ENCODE measurements at places on chromosomes 11 and 22.

- DNase-seq = no peak
These were observed 672.2 kb downstream of the LRRC4C start for GRCh38 chr11:40787224-40787623.

GRCh38 chr11:33633251-33634003 lies 67.2 kb downstream of the C11orf91 start:
- DNase-seq = no peak

DNA sequence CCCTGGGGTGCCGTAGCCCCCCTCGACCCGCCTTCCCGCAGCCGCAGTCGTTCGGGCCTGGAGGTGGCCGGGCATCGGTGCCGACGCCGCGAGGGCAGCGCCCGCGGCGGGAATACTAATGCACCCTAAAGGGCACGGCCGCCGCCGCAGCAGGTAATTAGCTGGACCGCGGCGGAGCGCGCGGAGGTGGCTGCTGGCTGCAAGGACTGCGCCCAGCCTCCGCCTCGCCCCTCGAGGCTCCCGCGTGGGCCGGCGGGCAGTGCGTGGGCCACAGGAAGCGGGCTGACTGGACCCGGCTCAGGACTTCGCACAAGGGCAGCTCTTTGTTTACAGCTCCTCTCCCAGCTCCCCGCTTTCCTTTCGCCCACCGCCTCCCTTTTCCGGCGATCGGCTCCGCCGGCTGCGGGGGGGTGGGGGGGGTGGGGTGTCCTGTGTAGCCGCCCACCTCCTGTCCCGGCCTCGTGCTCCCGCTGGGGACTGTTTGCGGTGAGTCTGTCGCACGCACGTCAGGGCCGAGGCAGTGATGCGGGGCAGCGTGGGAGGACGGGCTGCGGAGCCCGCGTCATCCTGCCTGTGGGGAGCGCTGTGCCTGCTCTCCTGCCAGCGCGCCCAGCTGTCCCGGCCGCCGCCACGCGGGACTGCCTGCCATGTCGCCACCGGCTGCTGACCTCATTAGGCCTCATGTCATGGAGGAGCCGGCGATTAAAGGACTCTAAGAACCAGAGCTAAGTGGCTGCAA lies 53.2 kb downstream of the GRIK4 start:
- peak; percentile 65 for DNase-seq

DNA sequence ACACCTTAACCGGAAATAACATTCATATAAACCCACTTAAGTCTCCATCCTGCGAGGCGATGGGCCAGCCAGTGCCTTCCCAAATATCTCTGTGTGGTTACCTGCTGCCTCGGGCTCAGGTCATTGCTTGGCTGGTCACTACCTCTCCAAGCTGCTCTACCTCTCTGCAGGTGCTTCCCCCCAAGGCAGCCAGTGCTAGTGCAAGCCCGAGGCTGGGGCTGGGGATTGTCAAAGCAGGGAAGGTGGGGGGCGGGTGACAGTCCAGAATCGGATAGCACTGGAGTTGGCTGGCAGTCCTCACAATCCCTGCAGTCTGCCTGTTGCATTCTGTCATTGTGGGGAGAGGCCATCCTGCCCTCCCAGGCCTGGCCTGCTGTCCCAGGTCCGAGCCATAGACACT lies 11.1 kb downstream of the MCHR1 start:
- DNase-seq = no peak

GRCh38 chr22:47089796-47090460 lies 327.5 kb downstream of the TBC1D22A start:
- no peak for DNase-seq

DNA sequence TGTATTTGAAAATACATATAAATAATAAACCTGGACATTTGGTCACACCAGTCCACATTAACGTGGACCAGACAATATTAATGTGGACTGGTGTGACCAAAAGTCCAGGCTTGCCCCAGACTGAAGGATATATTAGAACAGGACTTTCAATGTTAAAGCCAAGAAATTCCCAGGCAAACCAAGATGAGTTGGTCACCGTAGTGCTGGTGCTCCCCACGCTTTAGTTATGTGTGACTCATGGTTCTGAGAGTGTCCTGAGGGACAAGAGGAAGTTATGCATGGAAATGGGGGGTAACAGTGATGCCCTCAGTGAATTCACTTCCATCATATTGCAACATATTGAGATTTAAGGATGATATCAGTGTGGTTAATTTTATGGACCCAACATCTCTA lies 31.4 kb downstream of the POU2AF1 start:
- DNase-seq = no peak

GRCh38 chr11:44573333-44573732 lies 7.9 kb downstream of the CD82 start:
- DNase-seq = no peak

DNA sequence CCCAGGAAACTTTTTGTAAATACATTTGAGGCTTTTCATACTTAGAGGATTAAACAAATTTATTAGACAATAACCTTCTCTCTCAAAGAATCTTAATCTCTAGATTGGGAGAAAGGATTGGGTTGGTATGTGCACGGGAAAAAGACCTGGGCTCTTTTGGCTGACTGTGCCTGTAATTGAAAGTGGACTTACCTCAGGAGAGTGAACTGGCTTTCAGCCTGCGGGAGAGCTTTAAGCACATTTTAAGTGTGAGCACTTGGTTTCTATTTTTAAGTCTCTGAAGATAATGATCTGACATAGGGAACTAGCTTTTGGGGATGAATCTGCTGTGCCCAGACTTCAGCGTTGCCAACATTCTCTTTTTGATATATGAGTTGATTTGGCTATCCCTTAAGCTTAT lies 35.8 kb downstream of the UVRAG start:
- DNase-seq = peak; percentile 26

DNA sequence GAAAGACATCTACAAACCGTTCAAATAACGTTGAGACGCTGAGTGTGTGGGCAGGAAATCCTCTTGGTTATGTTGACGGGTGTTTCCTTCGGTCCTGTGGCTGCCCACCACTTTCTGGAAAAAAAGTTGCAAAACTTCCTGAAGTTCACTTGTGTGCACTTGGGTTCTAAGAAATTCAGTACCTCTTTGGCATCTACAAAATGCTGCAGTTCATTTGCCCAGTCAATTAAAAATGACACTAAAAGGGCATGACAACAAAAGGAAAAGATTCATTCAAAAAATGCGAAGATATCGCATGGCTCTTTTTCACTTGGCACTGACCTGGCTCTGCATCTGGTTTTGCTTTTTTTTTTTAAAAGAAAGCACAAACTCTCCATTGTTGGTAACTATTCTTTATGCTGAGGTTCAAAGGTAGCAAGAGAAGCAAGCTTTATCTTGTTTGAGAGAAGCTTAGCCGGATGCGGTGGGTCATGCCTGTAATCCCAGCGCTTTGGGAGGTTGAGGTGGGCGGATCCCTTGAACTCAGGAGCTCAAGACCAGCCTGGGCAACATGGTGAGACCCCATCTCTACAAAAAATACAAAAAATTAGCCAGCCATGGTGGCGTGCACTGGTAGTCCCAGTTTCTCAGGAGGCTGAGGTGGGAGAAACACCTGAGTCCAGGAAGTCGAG lies 10.6 kb upstream of the XBP1 start:
- peak; percentile 87 for DNase-seq
